CD4-positive, alpha-beta T cell treated with Interleukin-6 at 100 ng/mL for 8 hours (primary cell): ENCODE measurements at places on chromosomes 4 and X.

- DNase-seq: no peak
Observed at GRCh38 chr4:68361146-68361589, 11.3 kb upstream of the YTHDC1 start.

GRCh38 chr4:78451407-78451806 lies 100.2 kb upstream of the ANXA3 start:
- DNase-seq: no peak

GRCh38 chrX:99494668-99495067 lies 915.4 kb downstream of the PCDH19 start:
- DNase-seq: no peak

GRCh38 chr4:788006-788635 lies 37.8 kb downstream of the CPLX1 start:
- DNase-seq: no peak
